ENCODE measurements at places on chromosomes 3 and 15.

DNA sequence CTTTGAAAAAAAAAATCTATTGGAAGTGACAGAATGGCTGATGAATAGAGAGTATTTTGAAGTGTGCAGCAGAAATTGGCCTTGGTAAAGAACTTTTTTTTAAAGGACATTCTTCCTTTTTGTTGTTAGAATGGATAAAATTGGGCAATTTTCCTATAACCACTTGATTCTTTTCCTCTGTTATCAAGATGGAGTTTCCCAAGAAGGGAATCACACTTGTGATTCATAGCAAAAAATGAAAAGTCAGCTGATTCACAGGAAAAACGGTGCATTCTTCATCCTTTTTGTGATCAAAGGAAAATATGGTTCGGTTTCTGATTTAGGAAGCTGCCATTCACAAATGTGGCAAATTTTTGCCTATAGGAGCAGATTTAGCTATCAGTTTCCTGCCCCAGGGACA lies 486.8 kb downstream of the GBE1 start:
- DNase-seq = no peak

- DNase-seq = no peak
These were observed 52.8 kb downstream of the ATP8B4 start for GRCh38 chr15:50066202-50066601.

DNA sequence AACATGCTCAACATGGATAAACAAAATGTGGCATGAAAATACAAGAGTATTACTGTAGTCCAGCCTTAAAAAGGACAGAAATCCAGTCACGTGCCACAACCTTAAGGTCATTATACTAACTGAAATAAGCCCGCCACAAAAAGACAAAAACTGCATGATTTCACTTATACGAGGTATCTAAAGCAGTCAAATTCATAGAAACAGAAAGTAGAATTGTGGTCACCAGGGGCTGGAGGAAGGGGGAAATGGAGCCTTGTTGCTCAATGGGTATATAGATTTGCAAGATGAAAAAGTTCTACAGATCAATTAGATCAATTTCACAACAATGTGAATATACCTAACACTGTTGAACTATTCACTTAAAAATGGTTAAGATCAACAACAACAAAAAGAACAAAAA lies 7.4 kb downstream of the GLB1 start:
- DNase-seq = no peak

- no peak for DNase-seq
These were observed 183.4 kb upstream of the THRB start for GRCh38 chr3:24678021-24678420.

- DNase-seq = no peak
These were observed 532 bp upstream of the ESYT3 start for GRCh38 chr3:138433892-138434275.

DNA sequence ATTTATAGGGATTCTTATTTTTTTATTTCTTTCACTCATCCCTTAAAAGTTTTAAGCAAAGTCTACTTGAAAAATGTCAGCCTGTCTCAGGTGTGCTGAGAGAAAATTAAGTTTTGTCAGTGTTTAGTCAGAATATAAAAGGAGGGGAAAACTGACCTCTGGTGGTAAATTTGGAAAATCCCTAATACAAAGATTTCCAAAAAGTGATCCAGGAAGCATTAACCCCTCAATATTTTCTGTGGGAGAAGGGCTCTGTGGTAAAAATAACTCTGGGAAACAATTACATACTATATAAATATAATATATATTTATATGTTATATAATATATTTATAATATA lies 41.0 kb upstream of the FRMD4B start:
- DNase-seq = no peak

DNA sequence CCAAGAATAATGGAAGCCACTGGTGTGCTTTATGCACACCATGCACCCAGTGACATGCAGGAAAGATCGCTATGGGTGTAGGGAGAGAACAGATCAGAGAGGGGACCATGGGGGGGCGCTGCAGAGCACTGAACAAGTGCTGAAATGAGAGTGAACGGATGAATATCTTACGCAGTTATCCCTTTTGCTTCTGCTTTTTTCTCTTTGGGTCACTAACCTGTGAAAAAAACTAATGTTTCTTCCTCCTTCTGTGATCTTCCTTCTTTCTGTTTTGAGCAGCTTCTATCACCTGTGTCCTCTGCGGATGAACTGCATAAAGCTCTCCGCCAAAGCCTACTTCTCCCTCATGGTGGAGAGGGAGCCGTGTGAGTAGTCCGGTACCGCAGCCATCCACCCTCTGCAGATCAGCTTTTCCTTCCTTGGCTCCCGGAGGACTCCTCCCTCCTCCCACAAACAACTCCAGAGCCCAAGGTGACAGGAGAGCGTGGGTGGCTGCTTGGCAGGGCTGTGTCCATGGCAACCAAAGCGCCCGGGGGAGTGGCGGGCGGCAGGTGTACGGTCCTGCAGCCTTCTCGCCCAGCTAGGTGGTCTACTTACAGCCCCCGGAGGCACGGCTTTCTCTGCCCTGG lies 106.2 kb downstream of the DGKG start:
- DNase-seq = no peak

DNA sequence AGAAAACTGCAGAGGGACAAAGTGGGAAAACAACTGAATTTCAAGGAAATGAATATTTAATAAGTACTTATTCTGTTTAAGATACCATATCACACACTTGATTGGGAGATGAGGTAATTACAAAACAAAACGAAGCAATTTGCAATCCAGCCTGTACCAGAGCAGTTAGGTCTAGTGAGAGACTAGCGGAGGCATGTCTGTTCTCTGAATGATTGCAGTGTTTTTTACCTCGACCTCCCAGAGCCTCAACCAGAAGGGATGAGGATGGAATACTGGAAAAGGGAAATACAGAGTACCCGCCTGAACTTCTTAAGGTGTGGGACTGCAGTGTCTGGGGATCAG lies 59.5 kb downstream of the PIK3CB start:
- no peak for DNase-seq

DNA sequence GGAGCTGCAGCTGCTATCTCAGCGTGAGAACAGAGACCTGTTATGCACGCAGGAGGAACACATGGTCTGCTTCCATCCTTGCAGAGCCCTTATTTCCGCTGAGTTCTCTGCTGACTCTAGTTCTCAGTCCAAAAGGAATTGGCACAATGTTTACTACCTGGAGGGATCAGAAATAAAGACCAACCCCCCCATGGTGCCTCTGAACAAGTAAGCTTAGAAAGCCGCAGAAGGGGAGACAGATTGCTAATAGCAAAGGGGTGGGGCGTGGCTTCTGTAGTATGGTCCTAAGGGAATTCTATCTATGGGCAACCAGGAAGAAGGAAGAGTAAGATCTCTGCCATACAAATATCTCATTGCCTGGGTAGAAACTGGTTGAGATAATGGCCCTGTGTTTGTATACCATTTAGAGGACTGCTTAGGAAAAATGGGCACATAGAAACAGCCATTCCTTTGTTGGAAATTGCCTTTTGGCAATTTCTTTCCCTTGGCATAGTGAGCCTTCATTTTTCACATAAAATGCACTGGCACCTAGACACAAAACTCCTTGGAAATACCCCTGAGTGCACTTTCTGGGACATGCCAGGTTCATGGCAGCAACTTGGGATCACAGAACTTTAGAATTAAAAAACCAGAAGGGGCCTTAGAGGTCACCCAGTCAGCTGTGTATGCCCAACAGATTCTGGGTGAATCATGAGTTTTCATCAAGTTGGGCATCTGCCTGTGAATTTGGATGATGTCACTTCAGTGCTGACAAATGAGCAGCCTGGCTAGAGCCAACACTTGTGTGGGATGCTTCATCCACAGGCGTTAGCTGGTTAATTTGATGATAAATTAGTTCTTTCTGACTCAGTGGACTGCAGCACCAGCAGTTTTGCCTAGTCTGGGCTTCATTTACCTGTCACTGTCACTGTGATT lies 57.4 kb upstream of the STXBP5L start:
- DNase-seq = no peak

GRCh38 chr3:105210141-105210540 lies 156.6 kb upstream of the ALCAM start:
- no peak for DNase-seq

- no peak for DNase-seq
These were observed 164.0 kb upstream of the TBL1XR1 start for GRCh38 chr3:177361081-177361938.

GRCh38 chr3:132241776-132242514 lies 75.3 kb upstream of the ACP3 start:
- no peak for DNase-seq

DNA sequence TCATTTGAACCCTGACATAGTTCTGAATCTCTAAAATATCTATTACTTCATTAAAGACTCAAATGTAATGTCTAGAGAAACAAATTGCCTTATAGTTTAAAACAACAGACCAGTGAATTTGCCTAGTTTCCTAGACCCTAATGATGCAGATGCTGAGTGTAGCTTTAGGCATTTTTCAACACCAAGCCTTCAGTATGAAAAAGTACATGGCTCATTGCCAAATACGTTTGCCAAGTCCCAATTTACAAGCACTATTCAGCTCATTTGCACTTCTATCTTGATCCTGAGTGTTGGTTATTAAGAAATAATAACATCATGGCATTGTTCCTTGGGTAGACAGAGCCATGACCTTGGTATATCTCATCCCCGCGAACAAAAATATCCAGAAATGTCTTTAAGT lies 46.8 kb downstream of the EOMES start:
- DNase-seq = no peak

DNA sequence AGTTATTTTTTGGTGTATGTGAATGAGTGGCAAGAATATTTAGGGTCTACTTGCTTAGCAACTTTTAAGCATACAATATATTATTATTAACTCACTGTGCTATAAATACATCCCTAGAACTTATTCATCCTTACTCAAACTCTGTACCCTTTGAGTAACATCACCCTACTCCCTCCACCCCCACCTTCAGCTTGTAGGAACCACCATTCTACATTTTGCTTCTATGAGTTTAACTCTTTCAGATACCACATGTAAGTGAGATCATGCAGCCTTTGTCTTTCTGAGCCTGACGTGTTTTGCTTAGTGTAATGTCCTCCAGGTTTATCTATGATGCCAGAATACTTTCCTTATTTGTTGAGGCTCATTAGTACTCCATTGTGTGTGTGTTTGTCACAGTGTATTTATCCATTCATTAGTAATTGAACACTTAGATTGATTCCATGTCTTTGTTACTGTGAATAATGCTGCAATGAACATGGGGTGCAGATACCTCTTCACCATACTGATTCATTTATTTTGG lies 526.9 kb downstream of the PYDC2 start:
- DNase-seq = no peak

- DNase-seq = no peak
These were observed 159.5 kb downstream of the TP63 start for GRCh38 chr3:189790658-189791057.

GRCh38 chr15:55742498-55742926 lies 440 bp downstream of the PRTG start:
- DNase-seq = no peak

DNA sequence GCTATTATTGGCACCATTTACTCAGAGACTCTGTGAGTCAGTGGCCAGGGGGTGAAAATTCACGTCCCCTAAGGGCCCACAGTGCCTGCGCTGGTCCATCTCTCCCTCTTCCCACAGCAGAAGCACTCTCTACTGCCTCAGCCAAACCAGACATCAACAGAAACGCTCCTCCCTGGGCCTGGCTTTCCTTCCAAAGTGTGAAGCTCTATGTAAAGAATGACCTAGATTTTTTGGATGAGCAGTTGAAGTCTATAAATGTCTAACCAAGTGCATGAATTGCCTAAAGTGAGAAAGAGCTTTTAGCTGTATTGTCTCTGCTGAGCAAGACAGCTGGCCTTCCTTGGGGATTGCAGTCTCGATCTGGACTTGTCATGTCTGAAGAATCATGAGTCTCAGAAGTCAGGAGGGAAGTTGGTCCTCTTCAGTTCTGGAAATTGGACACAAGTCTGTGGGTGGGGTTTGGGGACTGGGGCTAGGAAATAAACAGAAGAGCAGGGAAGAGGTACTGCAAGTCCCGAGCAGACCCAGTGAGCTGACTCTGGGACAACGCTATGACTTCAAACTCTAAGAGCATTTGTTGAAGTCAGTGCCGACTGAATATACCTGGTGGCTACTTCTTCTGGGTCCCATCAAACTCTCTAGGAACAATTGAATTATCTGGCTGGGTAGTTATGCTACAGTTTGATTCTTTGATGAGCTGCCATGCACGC lies 29.0 kb downstream of the RASGRP1 start:
- no peak for DNase-seq

- no peak for DNase-seq
These were observed 281.7 kb upstream of the RASGRP1 start for GRCh38 chr15:38846346-38846745.

DNA sequence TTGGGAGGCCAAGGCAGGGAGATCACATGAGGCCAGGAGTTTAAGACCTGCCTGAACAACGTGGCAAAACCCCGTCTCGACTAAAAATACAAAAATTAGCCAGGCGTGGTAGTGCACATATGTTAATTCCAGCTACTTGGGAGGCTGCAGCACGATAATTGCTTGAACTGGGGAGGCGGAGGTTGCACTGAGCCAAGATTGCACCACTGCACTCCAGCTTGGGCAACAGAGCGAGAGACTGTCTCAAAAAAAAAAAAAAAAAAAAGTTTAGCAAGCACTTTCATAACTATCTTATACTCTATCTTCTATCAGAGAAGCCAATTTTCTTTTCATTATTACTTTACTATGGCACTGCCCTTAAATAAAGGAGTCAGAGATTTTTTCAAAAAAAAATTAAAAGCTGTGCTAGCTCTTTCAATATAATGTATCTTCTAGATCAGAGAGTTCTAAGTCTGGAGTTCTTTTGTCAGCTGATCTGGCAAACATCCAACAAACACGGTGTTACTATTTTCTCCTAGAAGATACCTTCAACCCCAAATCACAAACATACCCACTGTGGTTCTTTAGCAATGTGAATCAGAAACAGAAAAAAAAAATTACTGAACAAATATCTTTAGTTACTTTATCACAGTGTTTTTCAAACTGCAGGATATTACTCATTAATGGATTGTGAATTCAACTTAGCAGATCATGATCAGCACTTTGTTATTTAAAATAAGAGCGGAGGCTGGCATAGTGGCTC lies 3.0 kb downstream of the ZNF770 start:
- DNase-seq = no peak

DNA sequence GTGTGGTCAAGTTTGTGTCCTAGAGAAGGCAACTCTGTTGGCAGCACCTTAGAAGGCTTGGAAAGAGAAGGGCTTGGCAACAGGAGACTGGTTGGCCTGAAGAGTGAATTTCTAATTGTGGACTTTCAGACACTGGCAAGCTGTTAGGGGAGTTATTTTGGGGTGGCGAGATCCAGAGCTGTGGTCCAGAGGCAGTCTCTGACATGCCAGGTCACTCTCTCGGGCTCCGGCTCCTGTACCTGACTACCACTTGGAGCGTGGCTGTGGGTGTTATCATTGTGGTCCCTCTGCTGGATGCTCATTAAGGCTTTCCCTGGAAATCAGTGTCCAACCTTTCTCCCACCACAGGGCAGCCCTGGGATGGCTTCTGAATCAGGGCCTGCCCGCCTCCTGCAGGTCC lies 209.0 kb downstream of the SLCO3A1 start:
- DNase-seq = no peak

- no peak for DNase-seq
These were observed 118.3 kb downstream of the PROS1 start for GRCh38 chr3:93855401-93855800.

DNA sequence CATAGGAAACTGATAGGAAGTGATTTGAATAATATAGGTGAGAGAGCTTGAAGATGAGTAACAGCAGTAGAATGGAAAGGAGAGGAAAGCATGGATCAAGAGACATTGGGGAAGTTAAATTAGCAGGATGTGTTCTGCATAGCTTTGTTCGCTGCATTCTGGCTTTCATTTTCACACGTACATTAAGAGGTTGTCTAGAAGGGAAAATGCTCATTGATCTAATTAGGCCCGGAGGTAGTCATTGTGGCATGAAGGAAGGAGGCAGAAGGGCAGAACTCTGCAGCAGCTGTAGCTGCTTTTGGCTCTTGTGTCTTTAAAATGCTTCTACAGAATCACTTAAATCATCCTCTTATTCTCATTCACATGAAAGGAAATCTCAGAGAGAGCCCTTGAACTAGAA lies 40.3 kb downstream of the KCNAB1 start:
- DNase-seq = no peak

All from stimulated activated CD8-positive, alpha-beta memory T cell treated with anti-CD3 and anti-CD28 coated beads, Interleukin-7, amount 100 ng/mL, for 1 hour (primary cell).